Cardiac fibroblast (primary cell): ENCODE measurements at places on chromosomes 3 and 15.

GRCh38 chr3:169315141-169315540, 348.4 kb downstream of the MECOM start:
- no peak for DNase-seq

GRCh38 chr3:94241986-94242385, 179.1 kb downstream of the NSUN3 start:
- DNase-seq: no peak

DNA sequence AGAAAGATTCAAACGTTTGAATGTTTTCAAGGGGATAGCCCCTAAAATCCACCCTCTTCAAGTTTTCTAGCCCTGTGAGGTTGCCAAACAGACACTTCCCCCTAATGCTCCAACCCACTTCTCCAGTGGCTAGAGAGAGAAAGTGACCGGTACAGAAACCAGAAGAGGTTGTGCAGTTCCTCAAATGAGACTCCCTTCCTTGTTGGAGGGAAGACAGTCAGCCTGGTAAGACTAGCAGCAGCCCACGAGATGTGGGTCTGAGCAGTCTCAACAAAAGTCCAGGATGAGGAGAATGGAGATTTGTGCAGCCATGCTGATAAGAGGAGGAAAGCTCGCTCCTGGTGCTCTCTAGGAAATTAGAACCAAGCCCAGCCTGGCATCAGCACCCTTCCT, 222.8 kb upstream of the TPRG1 start:
- no peak for DNase-seq

DNA sequence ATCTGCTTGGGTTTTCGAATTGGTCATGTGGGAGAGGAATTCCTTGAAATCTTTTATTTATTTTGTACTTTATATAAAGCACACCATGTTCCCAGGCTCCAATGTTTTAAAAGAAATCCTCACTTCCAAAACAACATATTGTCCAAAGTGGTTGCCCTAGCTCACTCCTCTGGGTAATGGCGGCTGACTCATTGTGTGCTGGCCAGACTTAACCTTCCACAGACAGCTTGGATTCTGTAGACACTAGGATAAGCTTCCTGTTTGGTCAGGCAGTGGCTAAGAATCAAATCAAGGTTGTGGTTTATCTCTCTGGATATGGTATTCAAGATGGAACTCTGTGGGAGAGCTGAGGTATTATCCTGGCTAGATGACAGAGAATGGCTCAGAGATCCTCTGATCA, 55.8 kb upstream of the FAM98B start:
- peak; percentile 90 for DNase-seq

DNA sequence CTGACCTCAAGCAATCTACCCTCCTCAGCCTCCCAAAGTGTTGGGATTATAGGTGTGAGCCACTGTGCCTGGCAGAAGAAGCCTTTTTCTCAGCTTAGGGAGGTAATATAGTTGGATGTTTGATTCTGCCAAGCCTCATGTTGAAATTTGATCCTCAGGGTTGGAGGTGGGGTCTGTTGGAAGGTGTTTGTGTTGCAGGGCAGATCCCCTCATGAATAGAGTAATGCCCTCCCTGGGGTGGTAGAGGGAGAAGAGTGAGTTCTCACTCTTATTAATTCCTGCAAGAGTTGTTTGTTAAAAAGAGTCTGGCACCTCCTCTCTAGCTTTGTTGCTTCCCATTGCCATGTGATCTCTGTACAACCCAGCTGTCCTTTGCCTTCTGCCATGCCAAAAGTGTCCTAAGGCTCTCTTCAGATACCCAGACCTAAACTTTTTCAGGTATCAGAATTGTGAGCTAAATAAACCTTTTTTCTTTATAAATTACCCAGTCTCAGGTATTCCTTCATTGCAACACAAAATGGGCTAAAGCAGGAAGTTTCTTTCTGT, 16.4 kb downstream of the NECTIN3 start:
- DNase-seq: no peak

- no peak for DNase-seq
Measured at GRCh38 chr15:40323953-40324937, 753 bp downstream of the INAFM2 start.

DNA sequence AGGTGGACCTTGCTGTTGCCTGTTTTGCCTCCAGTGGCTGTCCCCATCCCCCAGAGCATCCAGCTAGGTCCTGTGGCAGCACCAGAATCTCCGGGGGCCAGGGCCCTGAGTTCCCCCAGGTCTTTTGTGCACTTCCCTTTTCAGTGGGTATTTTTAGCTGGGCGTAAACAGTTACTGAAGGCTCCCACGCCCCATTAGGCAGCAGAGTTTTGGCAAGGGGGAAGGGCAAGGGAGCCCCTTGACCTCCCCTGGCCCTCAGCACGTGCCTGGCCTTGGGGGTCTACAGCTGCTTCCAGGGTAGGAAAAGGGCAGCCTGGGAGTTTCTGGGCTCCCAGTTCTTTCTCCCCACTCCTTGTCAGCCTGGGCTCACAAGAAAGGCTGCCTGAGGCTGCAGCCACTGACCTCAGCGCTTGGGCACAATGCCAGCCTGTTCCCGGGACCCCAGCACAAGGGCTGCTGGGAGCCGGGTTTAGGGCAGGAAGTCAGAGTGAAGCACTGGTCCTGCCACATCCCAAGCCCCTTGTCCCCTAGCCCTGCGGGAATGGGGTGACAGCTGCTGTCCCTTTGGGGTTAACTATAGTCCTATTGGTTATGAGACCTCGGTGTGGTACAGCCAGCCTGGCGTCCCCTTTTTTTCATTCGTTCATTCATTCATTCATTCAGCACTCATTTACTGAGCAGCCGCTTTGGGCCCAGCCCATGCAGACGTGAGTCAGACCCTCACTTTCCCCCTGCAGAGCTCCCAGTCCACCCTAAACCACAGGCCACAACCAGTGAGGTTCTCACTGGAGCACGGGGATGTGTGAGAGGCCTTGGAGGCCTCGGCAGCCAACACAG, 8.4 kb downstream of the CSK start:
- peak; percentile 87 for DNase-seq

- peak; percentile 22 for DNase-seq
Measured at GRCh38 chr3:129116482-129116946, 5.1 kb downstream of the RAB43 start.

- peak; percentile 64 for DNase-seq
Measured at GRCh38 chr3:131361464-131362421, 19.8 kb upstream of the NUDT16 start.

GRCh38 chr3:172646439-172647015, 64.3 kb downstream of the NCEH1 start:
- DNase-seq: peak; percentile 88

- DNase-seq: no peak
Measured at GRCh38 chr3:131811481-131811880, 223.3 kb downstream of the CPNE4 start.
